ENCODE measurements at places on chromosomes 3 and 15.

- DNase-seq, result no peak
These were observed 24.7 kb downstream of the ARHGAP31 start for GRCh38 chr3:119318876-119319275.

DNA sequence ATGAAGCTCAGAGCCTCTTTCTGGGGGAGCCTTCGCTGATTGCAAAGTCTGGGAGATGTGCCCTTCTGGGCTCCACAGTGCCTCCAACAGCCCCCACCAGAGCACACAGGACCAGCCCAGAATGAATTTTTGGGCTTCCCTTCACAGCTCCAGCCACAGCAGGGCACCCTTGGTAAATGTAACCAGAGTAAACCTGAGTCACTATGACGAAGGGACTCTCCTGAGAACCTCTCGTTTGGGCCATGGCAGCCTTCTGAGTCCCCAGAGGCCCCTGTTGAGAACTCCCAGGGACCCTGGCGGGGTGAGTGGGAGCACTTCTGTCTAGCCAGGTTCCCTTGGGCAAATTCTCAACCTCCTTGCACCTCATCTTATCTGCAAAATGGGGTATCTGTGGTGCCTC, 20.8 kb downstream of the FAM3D start:
- DNase-seq, result no peak

GRCh38 chr3:52086461-52086860, 30.1 kb upstream of the DUSP7 start:
- DNase-seq, result no peak

- DNase-seq, result no peak
These were observed 48.9 kb upstream of the RBP1 start for GRCh38 chr3:139588450-139588849.

DNA sequence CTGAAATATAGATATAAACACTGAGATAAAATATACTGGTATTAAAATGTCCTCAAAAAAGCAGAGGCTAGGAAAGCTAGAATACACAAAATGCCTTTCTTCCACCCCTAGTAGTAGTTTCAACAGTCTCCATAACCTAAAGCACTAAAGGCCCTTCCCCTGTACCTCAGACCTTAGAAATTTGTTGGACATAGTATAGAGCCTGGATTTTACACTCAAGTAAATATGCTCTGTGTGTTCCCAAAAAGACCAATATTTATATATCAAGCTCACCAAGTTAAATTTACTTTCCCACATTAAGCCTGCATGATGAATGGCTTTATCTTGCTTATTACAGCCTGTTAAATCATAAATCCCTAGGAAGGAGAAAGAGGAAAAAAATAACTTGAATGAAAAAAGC, 378.7 kb upstream of the AZI2 start:
- DNase-seq, result no peak

- peak; percentile 91 for DNase-seq
These were observed at the start of gene EIF3J for GRCh38 chr15:44536962-44537734. TSS of gene EIF3J (plus strand) at chr15:44537147. CDS start at chr15:44537195, 48 bp downstream.

- DNase-seq, result no peak
These were observed 17.0 kb upstream of the MUC4 start for GRCh38 chr3:195828762-195829161.

GRCh38 chr3:4773583-4773982, 205.7 kb upstream of the BHLHE40 start:
- DNase-seq, result no peak

- no peak for DNase-seq
These were observed 6.3 kb downstream of the ZNF774 start for GRCh38 chr15:90358124-90359033.

Measured in stimulated activated CD8-positive, alpha-beta memory T cell treated with anti-CD3 and anti-CD28 coated beads, Interleukin-4, amount 100 ng/mL, for 4 hours (primary cell).